Suppressor macrophage (primary cell): ENCODE measurements at places on chromosomes 2 and 18.

- no peak for DNase-seq
These were observed 253.6 kb downstream of the LRRTM4 start for GRCh38 chr2:77268626-77269025.

DNA sequence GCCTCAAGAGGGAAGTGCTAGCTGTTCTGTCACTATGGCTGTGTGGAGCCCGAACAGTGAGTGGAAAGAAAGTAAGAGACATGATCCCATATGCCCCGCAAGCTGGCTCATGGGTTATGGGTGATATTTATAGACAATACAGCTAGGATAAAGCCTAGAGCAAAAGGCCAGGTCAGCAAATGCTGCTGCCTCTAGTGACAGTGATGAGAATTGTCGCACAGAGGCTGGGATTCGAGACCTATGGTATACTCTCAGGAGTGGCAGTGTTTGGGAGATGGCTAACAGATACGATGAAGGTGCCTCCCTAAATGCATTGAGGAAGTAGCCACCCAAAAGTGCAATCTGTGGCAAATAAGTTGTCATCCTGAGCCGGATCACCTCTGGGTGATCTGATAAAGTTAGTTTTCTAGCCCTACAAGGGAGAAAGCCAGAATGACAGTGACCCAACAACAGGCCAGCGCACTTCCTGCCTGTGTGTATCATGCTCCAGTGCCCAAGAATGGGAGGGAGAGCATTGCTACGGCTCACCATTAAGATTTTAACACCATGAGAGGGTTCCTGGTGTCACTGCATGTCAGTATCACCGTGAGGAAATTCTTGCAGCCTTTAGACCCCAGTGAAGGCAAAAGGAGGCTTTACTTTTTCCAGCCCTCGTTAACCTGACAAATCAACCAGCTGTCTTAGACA, 92.2 kb upstream of the TGFA start:
- no peak for DNase-seq

- DNase-seq, result no peak
These were observed 108.5 kb downstream of the SOCS6 start for GRCh38 chr18:70397259-70397925.

GRCh38 chr2:173831312-173832229, 133.6 kb downstream of the SP3 start:
- DNase-seq, result peak; percentile 6

DNA sequence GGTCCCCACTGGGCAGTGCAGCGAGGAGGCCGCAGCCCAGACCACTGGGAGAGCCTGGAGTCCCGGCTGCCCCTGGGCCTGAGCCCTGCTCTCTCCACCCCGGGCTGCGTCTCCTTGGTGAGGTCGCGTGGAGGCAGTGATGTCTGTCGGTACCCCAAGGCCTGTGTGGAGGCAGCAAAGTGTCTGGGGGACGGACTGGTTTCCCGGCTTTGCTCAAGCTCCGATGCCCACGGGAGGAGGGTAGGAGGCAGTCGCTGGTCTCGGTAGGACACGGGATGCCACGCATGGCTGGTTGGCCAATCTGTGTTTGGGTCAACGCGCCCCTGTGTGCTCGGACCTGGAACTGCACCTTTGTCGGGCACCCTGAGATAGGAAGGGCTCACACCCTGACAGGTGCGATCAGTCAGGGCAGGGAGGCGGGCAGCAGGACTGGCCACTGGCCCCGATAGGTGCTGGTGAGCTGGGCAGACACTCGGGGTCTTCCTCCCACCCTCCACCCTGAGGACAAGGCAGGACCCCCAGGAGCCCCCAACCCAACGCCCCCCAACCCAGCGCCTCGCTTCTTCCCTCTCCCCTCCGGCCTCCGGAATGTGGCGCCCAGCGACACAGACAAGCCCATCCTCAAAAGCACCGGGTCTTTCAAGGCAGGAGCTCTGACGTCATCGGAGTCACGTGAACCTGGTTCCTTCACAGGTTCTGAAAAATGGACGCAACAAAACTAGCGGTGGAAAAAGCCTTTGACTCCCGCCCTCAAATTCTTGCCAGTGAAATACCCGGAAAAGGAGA, 288.6 kb downstream of the NDUFA10 start:
- no peak for DNase-seq

DNA sequence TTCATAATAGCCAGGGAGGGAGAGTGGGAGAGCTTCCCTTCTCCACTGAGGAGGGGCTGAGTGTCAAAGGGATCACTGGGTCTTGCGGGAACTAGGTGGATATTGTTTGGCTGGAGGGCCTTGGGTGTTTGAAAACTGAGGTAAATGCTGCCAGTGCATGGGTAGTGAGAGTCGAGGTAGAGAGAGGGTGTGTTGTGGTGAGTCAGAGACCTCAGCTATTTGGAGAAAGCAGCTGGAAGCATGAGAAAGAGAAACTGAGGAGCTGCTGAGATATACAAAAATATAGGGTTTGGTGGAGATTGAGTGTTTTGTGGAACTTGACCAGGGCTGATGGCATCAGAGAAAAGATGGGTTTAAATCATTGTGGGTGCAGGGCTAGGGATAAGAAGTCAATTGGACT, 127.0 kb upstream of the CCDC195 start:
- DNase-seq, result no peak

DNA sequence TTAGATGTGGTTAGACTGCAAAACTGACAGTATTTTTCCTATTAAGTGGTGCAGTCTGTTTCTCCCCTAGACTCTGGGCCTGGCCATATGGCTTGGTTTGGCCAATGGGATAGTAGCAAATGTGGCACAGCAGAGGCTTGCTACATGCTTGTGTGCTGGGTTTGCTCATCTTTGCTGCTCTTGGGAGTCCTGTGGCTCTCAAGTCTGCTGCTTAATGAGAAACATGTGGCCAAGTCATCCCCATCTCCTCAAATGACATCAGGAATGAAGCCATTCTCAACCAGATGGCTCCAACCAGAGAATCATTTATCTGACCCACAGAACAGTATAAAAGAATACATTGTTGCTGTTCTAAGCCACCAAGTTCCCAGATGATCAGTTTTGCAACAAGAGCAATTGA, 57.1 kb upstream of the PAX3 start:
- no peak for DNase-seq

- DNase-seq, result no peak
These were observed 37.5 kb downstream of the RTP5 start for GRCh38 chr2:241906826-241907570.

DNA sequence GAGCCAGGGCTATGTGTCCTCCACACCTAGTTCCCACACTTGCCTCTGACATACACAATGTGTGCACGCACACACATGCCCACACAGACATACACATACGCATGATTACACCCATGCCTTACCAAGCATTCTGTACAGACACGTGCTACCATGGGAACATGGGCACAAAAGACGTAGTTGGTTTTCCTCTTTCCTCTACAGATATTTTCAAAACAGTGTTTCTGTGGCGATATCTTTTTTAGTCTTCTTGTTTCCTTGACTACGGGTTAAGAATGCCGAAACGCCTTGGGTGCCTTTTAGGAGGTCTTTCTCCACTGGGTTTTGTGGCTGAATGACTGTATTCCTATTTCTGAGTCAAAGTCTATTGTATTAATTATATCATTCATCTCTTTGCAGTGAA, 75.5 kb upstream of the SPTBN1 start:
- no peak for DNase-seq
